Esophagus squamous epithelium (tissue), 5 donors: ENCODE measurements at places on chromosomes 13 and 19.

DNA sequence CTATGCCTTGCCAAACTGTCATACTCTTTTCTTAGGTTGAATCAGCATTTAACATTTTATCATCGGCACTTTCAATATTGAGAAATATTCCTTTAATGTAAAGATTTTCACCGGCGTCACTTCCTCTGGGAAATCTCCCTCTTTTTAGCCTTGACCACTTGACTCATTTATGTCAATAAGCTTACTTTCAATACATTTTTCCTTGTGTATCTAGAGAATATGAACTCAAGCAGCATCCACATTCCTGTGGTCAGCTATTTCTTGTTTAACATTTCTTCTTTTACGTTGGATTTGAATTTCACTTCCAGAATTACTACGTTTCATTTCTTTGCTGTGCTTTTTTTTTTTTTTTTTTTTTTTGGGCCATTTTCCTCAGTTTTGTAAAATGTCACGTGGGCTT is 271.2 kb upstream of the HTR2A start:
- DNase-seq, result no peak

- DNase-seq, result no peak
Observed at GRCh38 chr19:40421993-40422747, 3.6 kb downstream of the SERTAD1 start.

DNA sequence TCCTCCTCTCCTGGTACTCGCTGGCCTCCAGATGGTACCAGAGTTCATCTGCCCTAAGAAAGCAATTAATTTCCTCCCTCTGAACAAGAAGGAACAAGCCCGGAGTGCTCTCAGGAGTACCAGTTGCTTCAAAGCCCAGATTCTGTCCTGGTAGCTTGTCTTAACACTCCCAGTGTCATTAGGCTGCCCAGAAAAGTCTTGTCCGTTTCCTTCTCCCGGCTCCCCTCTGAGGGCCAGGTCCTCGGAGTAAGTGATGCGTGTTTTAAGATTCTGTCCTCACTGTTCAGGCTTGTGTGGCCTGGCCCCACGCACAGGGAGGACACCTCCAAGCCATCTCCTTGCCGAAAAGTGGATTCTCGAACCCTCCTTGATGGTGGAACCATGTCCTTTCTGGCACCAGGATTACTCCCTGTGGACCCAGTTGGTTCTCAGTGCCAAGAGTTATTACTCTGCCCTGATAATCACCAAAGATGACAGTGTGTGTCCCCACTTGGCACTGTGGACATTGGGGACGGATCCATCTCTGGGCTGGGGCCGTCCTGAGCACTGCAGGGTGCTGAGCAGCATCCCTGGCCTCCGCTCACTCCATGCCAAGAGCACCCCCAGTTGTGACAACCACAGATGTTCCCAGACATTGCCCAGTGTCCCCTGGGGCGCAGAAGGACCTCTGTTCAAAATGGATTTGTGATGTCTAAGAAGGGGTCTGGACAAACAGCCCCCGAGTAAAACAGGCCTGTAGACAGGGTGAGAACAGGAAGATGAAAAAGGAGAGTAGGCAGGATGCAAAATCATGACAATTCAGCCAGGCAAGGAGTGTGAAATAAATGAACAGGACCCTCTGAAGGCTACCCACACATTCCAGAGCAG is 52.4 kb downstream of the RFX2 start:
- DNase-seq, result no peak

DNA sequence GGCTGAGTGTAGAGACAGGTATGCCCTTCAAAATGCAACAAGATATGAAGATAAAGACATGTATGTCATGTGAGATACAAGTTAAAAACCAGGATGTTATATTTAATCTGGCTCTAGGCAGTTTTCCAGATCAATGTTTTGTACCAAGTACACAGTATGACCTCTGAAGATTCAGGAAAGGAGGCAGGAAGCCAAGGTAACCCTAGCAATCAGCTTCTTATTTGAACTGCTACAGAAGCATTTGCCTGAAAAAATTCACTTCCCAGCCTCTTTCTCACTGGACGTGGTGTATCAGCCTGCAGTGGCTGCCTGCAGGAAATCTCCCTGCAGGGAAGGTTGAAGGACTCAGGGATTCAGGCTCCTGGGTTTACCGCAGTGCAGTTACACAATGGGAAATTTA is 24.1 kb downstream of the OLFM4 start:
- no peak for DNase-seq

- no peak for DNase-seq
Observed at GRCh38 chr13:105436943-105437342, 1098.5 kb downstream of the EFNB2 start.

- no peak for DNase-seq
Observed at GRCh38 chr19:18021121-18021755, 13.3 kb downstream of the ARRDC2 start.

DNA sequence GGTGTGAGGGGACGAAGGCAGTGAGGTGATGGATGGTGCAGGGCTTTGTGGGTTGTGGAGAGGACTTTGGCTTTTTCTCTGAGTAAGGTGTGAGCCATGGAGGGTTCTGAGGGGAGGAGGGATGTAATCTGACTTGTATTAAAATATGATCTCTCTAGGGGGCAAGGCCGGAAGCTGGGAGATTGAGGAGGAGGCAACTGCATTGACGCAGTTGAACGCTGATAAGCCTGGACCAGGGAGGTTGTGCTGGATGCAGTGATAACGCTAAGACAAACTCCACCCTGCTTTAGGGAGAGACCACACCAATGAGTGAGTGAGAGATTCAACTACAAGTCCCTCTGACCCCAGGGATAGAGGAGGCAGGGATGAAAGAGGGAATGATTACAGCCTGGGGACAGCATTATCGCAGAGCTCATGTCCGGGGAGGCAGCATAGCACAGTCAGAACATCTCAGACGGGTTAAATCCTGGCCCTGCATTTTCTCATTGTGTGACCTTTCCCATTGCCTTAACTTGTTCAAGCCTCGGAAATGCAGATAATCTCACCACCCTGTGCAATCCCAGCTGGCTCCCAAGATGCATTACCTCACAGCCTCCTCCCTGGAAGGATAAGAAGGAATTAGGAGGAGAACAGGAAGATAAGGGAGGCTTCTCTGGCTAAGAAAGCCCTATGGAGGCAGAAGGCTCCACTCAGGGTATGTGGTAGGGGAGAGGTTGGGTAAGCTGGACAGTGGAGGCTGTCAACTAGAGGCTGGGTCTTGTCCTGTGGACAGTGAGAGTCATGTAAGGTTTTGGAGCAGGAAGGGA is 124.2 kb downstream of the CACNA1A start:
- DNase-seq, result no peak

DNA sequence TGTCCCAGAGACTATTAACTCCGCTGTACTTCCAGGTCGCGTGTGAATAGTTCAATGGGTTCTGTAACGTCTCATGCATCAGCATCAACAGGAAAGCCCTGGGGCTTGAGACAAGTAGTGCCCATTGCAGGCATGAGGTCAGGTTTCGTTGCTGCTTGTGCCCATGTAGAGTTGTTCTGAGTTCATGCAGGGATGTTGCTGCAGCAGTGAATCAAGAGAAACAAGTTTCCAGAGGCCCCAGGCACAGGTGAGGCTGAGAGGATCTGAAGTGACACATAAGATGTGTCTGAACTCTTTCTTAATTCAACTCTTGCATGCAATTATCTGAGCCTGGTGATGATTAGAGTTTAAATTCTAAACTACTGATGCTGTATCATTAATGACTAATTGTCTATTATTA is 8.6 kb upstream of the ZNF283 start:
- no peak for DNase-seq

- DNase-seq, result no peak
Observed at GRCh38 chr19:16066611-16067104, 9.6 kb upstream of the TPM4 start.

GRCh38 chr13:60370343-60370742 is 26.7 kb upstream of the TDRD3 start:
- no peak for DNase-seq

GRCh38 chr19:46492841-46493235 is 2.8 kb downstream of the PNMA8B start:
- no peak for DNase-seq

- no peak for DNase-seq
Observed at GRCh38 chr13:27967203-27967735, 1.8 kb downstream of the CDX2 start.

GRCh38 chr19:53365899-53366493 is 491 bp downstream of the ZNF525 start:
- DNase-seq, result no peak

DNA sequence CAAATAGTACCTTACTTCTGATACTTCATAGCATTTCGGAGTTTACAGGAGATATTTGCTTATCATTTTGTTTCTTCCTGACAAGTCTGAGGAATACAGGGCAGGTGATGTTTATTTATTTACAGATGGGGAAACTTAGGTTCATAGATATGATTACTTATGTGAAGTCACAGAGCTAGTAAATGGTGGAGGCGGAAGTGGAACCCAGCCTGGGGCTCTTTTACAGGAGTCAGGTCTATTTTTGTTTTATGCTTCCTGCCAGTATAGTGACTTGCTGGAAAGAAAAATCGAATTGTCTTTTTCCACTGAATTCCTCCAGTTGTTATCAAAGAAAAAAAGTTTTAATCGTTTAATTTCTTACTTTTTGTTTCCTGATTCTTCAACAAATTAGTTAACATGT is 66.5 kb downstream of the DGKH start:
- no peak for DNase-seq

GRCh38 chr19:13723206-13723605 is 41.1 kb upstream of the MRI1 start:
- DNase-seq, result no peak

DNA sequence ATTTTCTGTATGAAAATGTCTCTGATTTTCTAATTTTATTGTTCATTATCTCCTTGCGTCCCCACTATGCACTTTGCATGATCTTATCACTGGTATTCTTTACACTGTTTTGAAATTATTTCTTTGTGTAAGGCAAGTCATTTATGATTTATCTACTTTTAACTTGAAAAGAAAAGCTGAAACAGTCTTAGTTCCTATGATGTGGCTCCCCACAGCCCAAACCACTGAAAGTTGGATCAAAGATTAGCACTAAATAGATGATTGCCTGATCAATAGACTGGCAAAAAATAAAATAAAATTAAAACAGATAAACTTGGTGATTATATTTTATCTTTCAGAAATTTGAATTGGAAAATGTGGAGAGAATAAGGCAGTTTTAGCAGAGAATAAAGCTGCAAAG is 1101.9 kb downstream of the PCDH9 start:
- DNase-seq, result no peak

DNA sequence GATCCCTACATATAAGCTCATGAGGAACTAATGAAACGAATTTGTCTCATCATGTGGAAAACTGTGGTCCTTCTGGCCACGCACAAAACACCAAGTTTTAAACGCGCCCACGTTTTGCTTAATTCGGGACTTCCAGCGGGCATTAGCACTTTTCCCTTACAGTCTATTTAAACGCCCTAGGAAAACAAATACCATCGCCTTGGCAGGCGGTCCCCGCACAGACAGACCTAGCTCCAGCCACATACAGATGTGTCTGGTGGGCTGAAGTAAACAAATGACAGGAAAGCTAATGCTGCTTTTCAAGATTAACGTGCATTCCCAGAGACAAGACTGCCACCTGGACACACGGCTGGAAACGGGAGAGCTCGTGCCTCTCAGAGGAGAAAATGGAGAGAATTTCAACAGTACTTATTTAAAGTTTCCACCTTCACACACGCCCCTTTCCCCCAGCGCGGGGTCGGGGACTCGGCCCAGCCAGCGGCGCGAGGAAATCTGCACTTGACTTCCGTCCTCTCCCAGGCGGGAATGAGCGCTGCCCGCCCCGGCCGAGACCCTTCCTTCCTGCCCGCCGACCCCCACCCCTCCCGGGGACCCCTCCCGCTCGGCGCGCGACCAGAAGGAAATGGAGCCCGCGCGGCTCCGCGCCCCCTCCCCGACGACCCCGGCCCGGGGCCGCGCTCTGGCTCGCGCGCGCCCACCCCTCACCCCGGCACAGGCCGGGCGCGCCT is 931 bp downstream of the USP12 start:
- no peak for DNase-seq

DNA sequence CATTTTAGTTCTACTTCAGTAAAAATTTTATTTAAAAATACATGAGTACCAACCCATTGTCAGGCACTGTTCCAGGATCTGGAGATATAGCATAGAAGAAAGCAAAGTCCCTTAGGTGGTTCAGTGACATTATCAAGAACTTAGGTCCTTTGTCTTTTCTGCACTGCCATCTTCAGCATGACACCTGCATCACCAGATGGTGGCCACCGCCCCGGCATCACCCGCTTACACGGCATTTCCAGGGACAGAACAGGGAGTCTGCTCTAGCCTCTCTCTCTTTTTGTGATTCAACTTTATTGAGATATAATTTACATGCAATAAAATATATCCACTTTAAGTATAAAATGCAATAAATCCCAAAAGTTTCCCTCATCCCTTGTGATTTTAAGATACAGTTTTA is 23.5 kb downstream of the DYRK1B start:
- DNase-seq, result no peak

- DNase-seq, result no peak
Observed at GRCh38 chr13:92538164-92538563, 688.4 kb upstream of the GPC6 start.

- no peak for DNase-seq
Observed at GRCh38 chr13:110162866-110163658, 143.9 kb downstream of the COL4A1 start.

- DNase-seq, result no peak
Observed at GRCh38 chr13:29543230-29544215, 52.0 kb downstream of the SLC7A1 start.

DNA sequence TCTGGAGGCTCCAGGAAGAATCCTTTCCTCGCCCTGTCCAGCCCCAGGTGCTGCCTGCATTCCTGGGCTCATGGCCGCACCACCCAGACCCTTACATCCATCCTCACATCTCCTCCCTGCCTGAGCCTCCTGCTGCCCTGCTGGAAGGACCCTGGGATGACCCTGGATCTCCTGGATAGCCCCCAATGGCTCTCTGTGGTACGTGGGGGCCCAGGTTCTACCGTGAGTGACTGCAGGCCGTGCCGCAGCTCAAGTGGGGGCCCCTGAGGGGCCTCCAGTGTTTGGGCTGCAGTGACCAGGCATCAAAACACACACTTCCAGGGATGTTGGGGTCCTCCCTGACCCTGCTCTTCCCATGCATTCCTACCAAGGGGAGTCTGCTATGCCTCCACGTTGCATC is 8.3 kb upstream of the MCF2L start:
- DNase-seq, result no peak

GRCh38 chr19:18586306-18586705 is 2.3 kb upstream of the REX1BD start:
- DNase-seq, result no peak

DNA sequence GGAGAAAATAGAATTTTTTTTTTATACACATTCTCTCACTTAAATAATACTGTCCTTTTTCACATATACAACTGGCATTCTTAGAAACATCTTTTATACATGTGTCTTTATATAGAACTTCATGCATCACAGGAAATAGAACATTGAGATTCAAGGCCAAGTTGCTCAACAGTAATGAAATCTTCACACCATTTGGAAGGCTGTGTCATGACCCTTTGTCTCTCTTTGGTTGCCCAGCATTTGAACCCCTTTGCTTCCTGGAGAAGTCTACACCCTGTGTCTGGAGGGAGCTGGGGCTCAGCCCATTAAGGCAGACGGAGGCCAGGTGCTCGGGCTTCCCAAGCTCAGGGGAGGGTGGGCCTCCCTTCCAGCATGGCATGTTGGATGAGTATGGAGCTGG is 41.1 kb downstream of the B3GLCT start:
- DNase-seq, result no peak
